T-helper 17 cell (primary cell): ENCODE measurements at places on chromosomes 6 and 20. TPM values are rescaled to one million over a fixed set of nuclear protein-coding genes. Genes with fewer than 3 reads are reported as not detected.

DNA sequence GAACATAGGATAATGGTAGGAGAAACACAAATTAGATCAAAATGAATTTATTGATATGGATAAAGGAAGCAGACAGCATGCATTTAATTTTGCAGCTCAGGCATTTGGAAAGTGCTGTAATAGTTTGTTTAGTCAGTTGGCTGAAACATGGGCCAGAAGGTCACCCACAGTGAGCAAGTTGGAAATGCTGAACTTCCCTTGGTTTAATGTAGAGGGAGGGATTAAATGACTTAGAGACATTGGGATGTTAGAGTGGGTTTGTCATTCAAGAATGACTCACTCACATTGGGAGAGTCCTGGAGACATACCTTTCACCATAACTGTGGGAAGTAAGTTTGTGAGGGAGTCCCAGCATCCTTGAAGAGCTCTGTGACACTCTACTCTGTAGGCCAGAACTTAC lies 231.5 kb upstream of the PLCB4 start:
- DNase-seq, result no peak
- H3K36me3 ChIP-seq, result no peaks in the 10 kb centered on the region
- no peaks in the 10 kb centered on the region for H3K4me1 ChIP-seq
- H3K4me3 ChIP-seq, result no peak overlapping the region

- peaks cover 3% of the 10 kb centered on the region for H3K36me3 ChIP-seq
- no peak for DNase-seq
- no peaks in the 10 kb centered on the region for H3K27me3 ChIP-seq
- H3K27ac ChIP-seq, result no peak overlapping the region
- no peak overlapping the region for H3K4me3 ChIP-seq
These were observed 5.2 kb upstream of the NRSN2 start for GRCh38 chr20:341682-342081.

GRCh38 chr6:57134954-57135353 lies 37.2 kb upstream of the BAG2 start:
- H3K4me1 ChIP-seq, result peaks cover 4% of the 10 kb centered on the region
- H3K27ac ChIP-seq, result no peak overlapping the region
- no peak for DNase-seq
- no peak overlapping the region for H3K4me3 ChIP-seq
- peaks cover 17% of the 10 kb centered on the region for H3K36me3 ChIP-seq

DNA sequence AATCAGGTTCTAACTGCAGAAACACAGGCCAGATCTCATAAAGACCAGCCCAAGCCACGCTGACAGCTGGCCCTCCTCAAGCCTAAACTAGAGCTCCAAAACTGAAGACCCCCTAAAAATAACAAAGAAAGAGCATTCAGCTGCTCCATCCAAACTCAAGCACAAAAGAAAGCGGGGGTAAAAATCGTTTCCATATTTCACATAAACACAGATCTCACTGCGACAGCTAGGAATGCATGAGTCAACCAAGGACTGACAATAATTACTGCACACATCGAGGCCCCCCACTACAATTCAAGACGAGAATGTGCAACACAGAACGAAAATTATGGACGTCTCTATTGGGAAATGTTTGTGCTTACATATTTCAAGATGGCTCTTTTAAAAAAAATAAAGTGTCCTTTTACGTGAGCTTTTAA lies 31.1 kb downstream of the CNKSR3 start:
- peaks cover 3% of the 10 kb centered on the region for H3K36me3 ChIP-seq
- no peak overlapping the region for H3K4me3 ChIP-seq
- peaks cover 13% of the 10 kb centered on the region for H3K27me3 ChIP-seq
- DNase-seq, result no peak
- no peak overlapping the region for H3K27ac ChIP-seq

Gene ANKRD66
- total RNA-seq, result not detected
